ENCODE measurements at places on chromosomes 1 and 21. TPM values are rescaled to one million over a fixed set of nuclear protein-coding genes. Genes with fewer than 3 reads are reported as not detected.

TNNT2 gene
- total RNA-seq = not detected

- DNase-seq = no peak
Observed at GRCh38 chr1:158000507-158000906, 7.1 kb downstream of the KIRREL1 start.

DNA sequence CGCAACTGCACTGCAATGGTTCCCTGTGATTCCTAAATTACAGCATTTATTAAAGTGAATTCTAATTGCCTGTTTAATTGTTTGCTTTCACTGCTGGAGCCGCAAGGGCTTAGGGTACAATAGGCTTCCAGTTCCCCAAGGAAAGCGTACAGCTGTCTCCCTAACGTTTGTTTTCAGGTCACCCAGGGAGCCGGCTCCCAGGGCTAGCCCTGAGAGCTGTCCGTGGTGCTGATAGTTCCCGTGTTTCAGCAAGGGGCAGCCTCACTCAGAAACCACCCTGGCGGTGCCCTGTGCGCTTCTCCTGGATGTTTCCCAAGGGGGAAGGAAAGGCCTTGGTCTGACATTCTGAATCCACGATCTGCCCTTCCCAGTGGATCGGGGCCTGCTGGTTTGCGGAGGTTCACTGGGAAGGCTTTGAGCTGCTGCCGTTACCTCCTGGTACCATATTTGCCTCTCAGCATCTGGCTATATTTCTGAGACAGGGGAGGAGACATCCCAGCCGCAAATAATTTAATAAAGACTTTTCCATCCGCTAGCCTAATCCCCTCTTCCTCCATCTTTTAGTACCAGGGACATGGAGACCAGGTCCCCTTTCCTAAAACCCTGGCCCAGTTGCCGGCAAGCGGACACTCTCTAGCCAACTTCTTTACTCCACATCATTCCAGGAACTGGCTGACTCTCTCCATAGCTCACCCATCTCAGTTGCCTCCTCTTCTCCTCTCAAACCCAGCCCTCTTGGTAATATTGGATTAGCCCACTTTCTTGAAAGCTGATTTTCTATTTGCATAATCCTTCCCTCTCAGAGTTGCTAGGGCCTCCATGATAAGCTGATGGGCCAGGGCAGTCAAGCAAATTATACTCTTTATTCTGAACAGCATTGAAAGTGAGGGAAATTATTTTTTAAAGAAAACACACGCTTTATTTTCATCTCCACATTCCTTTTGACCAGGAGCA, 149.0 kb downstream of the IGSF21 start:
- DNase-seq = peak; percentile 41

- DNase-seq = no peak
Observed at GRCh38 chr1:93237021-93237420, 56.5 kb downstream of the CCDC18 start.

SPATA46 gene
- total RNA-seq = not detected

DNA sequence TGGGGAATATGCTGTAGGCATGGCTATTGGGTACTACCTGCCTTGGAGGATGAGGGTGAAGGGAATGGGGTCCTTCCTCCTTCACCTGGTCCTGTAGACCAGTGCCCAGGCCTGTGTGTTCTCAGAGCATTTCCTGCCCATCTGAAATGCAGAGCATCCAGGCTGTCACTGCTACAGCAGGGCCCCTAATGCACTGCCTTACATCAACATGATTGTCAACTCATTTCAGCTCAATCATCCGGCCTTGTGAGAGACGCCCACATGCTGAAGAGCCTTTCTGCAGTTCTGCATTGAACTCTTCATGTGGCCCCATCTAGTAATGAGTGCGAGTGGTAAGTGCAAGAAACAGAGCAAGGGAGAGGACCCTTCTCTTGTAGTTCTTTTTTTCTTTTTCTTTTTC, 39.8 kb upstream of the SRP9 start:
- DNase-seq = no peak

ARTN gene
- 0.25 TPM for total RNA-seq

GRCh38 chr1:224801844-224802490, 127.5 kb upstream of the DNAH14 start:
- DNase-seq = no peak

CYP4A22 gene
- total RNA-seq = not detected

OR2T11 gene
- not detected for total RNA-seq

ZNF593OS gene
- not detected for total RNA-seq

Data from activated naive CD4-positive, alpha-beta T cell treated with anti-CD3 and anti-CD28 coated beads, Interleukin-2, amount 50 U/mL, for 72 hours (primary cell).